Epithelial cell of prostate (primary cell): ENCODE measurements at places on chromosomes 16 and 17.

GRCh38 chr16:81040131-81040530, 4.5 kb downstream of the ATMIN start:
- no peak for DNase-seq

GRCh38 chr17:69743091-69743490, 328.6 kb downstream of the MAP2K6 start:
- DNase-seq: no peak

DNA sequence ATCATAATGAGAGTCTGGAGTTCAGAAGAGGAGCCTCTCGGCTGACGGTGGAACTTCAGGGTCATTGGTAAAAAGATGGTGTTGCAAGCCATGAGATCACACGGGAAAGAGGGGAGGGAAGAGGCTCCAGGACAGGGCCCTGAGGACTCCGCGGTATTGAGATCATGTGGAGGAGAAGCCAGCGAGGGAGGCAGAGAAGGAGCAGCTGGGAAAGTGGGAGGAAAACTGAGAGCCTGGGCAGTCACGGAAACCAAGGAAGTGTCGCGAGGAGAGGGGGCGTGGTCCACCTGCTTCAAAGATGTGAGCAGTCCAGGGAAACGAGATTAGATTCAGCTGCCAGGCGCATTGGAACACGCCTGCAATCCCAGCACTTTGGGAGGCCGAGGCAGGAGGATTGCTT, 27.7 kb upstream of the SBK1 start:
- DNase-seq: no peak

DNA sequence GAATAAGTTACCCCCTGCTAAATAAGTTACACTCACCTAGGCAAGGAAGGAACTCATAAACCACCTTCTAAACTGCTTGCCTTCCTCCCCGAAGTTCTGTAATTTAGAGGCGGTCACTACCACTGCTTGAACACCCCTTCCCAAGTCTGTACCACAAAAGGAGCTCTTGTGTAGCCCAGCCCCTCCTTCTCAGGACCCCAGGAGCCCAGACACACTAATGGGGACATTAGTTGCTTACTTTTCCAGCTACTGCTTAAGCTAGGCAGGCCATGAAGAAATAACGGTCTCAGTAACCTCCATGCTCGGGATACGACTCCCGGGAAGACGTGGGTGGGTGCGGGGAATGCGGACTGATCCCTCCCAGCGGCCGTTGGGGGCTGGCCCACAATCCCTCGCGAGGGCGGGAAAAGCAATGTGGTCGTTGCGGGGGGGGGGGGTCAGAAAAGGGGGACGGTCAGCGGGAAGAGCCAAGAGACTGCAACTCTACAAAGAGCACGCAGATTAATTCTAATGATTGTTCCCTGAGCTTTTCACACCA, at the start of gene TEX14:
TSS of gene TEX14 (minus strand) at position 345 of the 538 bp plus-strand sequence. CDS start 40,044 bp downstream, outside the sequence.
- no peak for DNase-seq

- DNase-seq: no peak
Measured at GRCh38 chr17:48002916-48003416, 32.1 kb downstream of the CDK5RAP3 start.

DNA sequence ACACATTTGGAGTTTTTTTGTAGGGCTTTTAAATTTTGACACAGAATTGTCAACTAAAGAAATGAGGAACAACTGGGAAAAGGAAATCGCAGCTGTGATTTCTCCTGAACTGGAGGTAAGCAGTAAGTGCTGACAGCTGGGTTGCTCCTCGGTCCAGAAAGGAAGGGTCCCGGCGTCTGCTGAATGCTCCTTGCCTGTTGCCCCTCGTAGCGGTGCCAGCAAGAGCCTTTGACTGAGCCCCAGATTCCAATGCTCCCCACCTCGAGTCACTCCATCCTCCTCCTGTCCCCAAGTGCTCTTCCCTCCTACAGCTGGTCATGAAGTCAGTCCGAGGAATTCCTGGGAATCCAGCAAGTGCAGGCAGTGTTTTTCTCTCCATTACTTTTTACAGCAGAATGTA, 32.0 kb upstream of the ENDOV start:
- no peak for DNase-seq

GRCh38 chr16:87582216-87582965, 19.9 kb upstream of the JPH3 start:
- no peak for DNase-seq

DNA sequence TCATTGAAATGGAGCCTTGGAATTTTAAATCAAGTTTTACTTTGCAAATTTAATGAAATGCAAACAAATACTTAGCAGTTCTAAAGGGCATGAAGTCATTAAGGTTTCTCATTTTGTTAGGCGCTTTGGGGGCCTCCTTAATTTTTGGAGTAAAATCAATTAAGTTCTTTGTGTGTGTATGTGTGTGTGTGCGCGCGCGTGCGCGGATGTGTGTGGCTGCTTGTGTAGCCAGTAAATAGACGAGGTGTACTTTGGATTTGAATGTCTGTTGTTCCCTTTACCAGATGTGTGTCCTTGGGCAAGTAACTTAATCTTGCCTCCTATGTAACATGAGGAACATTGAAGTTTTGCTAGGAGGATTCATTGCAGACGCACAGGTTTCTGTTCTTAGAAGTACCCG, 1051.4 kb upstream of the EEF2KMT start:
- no peak for DNase-seq

DNA sequence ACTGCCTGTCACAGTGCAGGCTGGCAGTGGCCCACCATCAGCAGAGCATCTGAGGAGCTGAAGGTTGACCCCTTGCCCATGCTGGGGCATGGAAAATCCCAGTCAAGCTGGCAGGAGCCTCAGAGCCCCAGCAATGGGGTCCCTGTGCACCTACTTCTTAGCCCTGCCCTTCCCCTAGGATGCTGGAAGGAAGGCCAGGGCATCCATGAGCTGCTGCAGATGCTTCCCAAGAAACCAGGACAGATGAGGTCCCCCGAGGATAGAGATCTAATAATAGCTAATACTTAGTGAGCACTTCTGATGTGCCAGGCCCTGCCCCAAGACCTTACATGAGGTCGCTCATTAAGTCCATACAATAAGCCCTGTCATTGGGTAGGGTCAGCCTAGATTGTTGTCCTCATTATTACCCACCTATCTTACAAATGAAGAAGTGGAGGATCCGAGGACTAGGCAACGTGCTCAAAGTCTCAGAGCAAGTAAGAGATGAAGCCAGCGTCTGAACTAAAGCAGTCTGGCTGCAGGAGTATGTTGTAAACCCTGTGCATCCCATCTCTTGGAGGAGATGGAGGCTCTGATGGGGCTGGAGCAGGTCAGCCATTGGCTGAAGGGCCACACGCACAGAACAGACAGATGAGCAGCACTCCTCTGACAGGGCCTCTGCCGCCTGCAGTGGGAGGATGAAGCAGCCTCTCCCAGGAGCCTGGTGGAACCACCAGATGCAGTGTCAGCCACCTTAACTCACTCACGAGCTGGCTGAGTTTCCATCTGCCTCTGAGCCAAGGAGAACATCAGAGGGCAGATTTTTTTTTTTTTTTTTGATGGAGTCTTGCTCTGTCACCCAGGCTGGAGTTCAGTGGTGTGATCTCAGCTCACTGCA, 175.4 kb downstream of the WSCD1 start:
- no peak for DNase-seq

- no peak for DNase-seq
Measured at GRCh38 chr16:69490707-69491324, 66.4 kb downstream of the CYB5B start.

GRCh38 chr17:34254146-34254545, 939 bp upstream of the CCL2 start:
- no peak for DNase-seq

- no peak for DNase-seq
Measured at GRCh38 chr17:50908860-50909764, 43.0 kb upstream of the TOB1 start.

GRCh38 chr16:48323783-48324775, 61.1 kb downstream of the SIAH1 start:
- no peak for DNase-seq

DNA sequence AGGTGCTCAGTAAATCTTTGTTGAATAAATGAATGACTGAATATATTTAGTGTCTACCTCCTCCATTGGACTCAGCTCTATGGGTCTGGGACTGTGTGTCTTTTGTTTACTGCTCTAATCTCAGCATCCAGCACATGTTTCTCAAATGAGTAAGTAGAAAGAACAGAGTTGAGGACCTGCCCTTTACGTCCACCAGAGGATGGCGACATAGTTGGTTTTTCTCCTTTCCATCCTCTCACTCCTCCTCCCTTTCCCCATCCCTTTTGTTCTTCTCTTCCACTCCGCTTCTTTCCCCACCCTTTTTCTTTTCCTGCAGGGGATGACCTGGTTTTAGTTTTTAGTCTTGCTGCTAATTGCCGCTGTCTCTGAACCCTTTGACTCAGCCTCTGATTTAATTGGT, 12.1 kb upstream of the CHP2 start:
- no peak for DNase-seq

DNA sequence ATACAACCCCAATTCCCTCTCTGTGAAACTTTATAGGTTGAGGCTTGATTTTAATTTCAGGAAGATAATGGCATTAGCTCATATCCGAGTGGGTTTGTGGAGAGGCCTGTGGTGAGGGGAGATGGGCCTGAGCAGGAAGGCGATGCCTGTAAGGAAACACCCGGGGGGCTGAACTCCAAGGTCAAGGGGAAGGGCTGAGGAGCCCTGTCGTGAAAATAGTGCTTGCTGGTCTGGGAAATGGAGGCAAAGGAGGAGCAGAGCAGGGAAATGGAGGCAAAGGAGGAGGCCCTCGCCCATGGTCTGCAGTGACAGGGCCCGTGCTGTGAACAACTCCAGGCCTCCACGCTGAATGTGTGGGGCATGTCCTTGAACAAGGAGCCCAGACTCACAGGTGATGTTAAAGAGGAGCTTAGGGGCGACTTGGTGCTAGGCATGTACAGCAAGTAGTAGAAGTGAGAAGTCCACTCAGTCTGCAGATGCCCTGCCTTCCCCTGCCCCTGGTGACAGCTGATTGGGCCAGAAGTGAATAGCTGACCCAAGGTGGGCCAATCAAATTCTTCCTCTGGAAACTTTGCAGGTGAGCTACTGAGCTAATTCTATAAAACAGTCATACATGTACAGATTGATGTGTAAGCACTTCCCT, 38.1 kb downstream of the MRPS23 start:
- no peak for DNase-seq

- no peak for DNase-seq
Measured at GRCh38 chr17:82984751-82985427, 94.5 kb upstream of the METRNL start.

DNA sequence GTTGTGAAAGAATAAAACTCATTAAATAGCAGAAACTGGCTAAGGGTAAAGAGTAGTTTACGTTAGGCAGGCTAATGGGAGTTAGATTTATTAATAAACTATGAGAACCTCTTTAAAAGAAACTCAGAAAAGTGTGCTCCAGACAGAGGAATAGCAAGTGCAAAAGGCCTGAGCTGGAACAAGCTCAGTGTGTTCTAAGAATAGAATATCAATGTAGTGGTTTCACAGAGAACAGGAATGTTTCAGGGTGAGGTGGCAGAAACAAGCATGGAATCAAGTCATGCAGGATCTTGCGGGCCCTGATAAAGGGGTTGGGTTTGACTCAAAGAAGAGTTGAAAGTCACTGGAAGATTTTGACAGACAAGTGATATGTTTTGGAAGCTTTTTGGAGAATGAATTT, 164.0 kb upstream of the HS3ST3A1 start:
- peak; percentile 27 for DNase-seq
